ENCODE measurements at places on chromosomes 13 and 19.

DNA sequence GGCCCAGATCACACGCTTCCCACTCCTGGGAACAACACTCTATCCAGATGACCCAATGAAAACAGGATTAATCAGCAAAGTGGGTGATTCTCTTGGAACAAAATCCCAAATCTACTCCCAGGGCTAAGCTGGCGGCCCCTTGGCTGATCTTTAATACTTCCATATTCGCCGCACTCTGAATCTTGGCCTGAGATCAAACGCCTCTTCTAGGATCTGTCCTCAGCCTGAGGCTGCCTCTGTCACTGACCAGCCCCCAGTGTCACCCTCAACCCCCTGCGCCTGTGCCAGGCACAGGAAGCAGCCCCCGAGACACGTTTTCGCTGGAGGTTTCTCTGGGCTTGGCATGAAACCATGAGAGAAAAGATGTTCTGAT, 2.4 kb upstream of the CTXN1 start:
- DNase-seq, result no peak

DNA sequence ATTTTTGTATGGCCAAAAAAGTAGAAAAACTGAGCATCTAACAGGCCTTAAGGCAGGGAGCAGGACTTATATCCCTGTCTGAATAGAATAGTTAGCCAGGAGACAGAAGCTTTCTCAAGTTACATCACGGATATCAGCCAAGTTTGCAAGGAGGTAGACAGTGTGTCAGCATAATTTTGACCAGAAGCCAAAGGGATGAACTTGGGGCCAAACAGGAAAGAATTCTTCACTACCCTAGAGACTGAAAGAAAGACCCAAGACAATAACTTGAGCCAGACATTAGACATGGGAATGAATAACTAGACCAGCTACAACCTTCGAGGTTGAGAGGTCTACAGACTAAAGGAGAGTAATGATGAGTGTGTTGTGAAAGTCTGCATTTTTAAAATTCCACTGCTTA, 48.1 kb upstream of the PCDH9 start:
- no peak for DNase-seq

GRCh38 chr13:64457976-64458375, 2772.2 kb downstream of the PCDH9 start:
- DNase-seq, result no peak

- DNase-seq, result no peak
These were observed at the start of gene PALM3 for GRCh38 chr19:14061751-14062557. TSS of gene PALM3 (minus strand) at chr19:14062076. CDS start at chr19:14061980, 96 bp downstream.

- DNase-seq, result no peak
These were observed 421.0 kb upstream of the KLF12 start for GRCh38 chr13:74555276-74555625.

DNA sequence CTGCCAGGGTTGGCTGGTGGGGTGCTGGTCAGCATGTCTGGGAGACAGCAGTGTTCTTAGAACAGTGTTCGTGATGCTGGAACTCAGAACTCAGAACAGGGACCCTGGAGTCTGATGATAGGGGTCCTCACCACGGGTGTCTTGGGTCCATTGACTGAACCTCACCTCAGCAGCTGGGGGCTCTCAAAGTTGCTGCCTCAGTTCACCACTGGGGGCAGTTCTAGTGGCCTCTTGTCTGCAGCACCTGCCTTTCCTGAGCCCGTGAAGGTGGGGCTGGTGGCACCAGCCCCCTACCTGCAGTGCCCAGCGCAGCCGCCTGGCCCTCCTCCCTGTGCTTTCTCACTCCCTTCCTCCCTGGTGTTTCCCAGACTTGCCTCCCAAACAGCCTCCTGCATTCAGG, 28.5 kb downstream of the SAFB start:
- no peak for DNase-seq

GRCh38 chr13:80361883-80362327, 21.0 kb upstream of the SPRY2 start:
- no peak for DNase-seq

GRCh38 chr19:6531956-6532243, 1.1 kb downstream of the TNFSF9 start:
- no peak for DNase-seq

- peak; percentile 98 for DNase-seq
These were observed 6.0 kb downstream of the SYCE2 start for GRCh38 chr19:12913011-12913561.

GRCh38 chr13:53100394-53101063, 71.9 kb downstream of the OLFM4 start:
- DNase-seq, result no peak

DNA sequence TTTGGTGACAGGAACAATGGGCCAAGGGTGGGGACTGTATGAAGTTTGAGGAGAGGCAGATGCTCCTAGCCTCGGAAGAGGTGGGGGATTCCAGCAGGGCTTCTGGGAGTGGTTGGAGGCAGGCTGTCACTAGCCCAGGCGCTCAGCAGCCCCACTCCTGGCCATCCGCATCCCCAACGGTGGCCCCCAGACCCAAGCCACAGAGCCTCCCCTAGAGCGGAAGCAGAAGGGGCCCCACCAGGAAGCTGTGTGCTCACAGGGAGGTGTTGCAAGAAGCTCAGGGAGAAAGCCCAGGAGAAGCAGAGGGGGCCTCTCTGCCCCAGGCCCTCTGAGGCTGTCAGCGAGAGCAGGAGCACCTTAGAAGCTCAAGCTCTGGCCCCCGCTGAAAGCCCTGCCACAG, 8.3 kb downstream of the PRAM1 start:
- DNase-seq, result no peak

DNA sequence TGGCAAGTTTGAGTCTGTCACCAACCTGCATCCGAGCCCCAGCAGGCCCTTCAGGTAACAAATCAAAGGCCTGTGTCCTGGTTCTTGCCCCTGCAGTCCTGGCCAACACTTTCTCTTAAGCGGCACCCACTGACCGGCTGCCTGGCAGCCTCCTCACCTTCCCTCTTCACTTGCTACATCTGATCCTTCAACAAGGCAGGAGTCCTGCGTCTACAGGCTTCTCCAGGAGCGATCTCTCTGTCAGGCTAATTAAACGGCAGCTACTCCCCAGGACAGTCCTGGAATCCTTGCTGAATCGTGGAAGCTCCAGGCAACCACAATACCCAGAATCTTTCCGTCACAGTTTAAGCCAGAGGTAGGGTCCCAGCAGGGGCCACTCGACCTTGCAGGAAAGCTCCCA, 41.1 kb upstream of the GAS6 start:
- no peak for DNase-seq

DNA sequence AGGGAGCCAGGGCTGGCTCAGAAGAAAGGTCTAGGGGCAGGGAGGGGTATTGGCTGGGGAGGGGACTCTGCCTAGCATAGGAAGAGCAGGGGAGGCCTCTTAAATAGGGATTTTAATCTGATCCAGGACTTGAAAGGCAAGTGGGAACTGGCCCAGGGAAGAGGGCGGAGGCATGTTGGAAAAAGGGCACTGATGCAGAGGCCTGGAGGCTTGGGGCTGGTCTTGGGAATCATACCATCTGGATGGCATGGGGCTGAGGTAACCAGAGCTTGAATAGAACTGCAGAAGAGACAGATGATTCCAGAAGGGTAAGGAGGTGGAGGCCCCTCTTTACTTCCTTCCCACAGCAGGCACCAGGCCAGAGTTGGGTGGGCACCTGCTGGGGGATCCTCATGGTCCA, 29.1 kb downstream of the CERS4 start:
- peak; percentile 49 for DNase-seq

GRCh38 chr19:16619457-16619856, 8.5 kb downstream of the MED26 start:
- no peak for DNase-seq

DNA sequence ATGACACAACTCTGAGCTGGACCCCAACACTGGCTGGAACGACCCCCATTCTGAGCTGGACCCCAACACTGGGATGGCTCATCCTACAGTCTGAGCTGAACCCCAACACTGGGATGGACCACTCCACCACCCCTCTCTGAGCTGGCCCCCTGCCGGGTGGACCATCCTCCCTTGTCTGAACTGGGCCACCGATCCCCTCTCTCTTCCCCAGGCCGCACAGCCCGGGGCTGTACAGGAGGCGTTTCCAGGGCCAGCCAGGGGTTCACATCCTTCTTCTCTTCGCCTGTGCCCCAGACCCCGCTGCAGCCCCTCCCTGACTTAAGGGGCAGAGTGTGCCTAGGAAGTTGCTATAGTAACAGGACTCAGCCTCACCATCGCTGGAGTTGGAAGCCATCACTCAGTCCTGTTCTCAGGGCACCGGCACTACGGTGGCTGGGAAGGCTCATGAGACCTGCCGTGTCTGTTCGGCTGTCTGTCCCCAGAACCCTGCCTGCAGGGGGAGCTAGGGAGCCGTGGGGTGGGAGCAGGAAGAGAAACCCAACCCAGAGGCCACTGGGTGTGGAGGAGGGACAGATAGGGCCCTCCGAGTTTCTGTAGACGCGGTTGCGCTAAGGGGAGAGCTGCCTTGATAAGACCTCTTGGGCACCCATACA, 3.7 kb downstream of the PRKACA start:
- DNase-seq, result no peak

DNA sequence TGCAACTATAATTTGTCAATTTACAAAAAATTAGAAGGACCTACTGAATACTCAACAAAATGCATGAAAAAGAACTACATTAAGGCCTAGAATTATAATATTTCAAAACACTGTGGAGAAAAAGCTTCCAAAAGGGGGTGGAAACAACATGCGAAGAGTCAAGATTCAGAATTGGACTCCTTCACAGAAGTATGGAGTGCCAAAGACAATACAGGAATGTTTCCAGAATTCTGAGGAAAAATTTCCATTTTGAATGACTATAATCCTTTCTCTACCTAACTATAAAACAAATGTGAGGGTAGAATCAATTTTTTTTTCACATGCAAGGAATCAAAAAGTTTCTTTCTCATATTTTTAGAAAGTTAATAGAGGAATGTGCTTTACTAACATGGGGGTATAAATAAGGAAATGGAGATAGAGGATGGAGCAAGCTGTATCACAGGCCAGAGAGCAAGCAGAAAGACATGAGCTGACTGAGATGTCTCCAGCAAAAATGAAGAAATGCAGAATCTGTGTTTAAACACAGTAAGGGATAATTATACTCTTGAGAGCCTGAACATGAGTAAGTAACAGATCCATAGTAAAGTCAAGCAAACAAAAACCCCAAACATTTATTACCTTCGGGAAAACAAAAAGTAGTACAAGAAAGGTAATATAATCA, 39.5 kb upstream of the SMAD9 start:
- no peak for DNase-seq

DNA sequence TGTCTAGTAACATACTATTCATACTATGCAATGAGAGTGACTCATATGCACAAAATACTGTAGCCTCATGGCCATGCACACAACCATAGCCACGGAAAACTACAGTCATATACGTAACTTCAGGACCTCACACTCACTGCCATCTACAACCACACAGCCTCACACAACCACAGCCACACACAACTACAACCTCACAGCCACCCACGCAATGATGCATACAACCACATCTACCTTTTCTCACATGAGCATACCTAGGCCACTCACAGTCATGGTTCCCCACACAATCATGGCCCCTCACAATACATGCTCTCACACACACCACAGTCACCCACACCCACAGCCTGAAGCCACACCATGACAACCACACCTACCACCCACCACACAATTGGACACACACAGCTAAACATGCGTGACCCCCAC, 8.7 kb upstream of the TNFSF14 start:
- no peak for DNase-seq

DNA sequence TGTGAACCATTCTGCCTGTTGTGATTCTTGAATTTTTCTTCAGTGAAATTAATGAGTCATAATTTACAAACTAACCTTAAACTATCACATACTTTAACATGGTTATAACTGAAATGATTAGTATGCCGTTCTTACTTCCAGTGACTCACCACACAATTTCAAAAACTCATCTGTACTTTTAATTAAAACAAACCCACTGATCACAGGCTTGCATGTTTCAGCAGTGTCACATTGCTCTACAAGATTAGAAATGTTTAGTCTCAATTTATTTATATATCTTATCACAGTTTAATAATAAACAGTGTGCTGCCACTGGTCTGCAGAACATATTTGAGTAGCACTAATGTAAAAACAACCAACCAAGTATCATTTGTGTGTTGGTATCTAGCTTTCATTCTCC, 2227.9 kb upstream of the PCDH20 start:
- DNase-seq, result no peak

- no peak for DNase-seq
These were observed 71.2 kb downstream of the ING1 start for GRCh38 chr13:110784704-110785103.

DNA sequence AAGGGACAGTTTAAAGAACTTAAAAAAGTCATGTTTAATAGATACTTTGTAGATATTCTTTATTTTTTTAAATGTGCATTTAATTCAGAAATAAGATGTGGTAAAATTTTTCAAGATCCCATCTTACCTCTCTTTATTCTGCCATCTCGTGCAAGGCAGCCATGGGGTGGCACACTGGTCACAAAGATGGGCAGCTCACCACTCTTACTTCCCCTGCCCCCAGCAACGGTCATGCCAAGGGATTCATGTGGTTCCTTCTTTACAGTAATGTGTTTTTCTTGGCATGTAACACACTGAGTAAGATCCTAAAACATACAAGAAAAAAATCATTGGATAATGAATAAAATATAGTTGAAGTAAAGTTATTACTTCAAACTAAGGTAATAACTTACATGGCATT, 64.2 kb downstream of the LNX2 start:
- DNase-seq, result no peak

- DNase-seq, result no peak
These were observed 1.0 kb upstream of the ZBTB32 start for GRCh38 chr19:35703343-35703742.

DNA sequence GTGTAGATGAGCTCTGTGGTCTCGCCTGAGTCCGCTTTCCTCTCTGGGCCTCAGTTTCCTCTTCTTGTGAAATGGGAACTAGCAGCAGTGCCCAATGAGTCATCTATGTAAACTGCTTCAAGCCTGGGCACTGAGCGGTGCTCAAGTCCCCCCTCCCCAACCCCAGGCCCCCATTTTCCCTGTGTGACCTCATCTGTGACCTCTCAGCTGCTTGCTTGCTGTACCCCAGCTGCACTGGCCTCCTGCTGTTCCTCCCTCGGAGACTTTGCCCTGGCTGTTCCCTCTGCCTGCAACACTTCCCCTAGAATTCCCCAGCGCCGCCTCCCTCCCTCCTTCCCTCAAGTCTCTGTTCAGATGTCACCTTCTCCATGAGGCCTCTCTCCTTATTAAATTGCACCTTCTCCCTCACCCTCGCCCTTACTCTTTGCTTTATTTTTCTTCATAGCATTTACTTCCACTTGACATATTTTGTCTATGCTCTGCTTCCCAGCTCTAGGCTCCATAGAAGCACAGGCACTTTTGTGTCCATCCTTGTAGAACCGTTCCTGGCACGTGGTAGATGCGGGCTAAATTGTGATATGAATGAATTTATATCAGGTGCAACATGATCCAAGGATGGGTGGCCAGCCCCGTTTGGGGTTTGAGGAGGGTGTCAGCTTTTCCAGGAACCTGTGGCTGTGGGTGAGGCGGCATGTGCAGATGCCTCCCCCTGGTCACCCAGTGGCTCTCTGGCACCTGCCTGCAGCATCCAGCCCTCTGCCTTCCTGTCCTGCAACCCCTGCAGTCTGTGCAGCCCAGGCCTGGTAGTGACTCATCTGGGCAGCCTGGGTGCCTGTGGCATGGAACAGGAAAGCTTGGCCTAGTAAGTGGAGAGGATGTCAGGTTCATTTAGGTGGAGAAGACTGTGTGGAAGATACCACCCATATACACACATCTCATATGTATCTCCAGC, 26.3 kb downstream of the SIPA1L3 start:
- DNase-seq, result no peak

GRCh38 chr13:113992276-113993005, 18.6 kb upstream of the C13orf46 start:
- DNase-seq, result no peak
